Right forelimb (tissue), 1 donor: ENCODE measurements at places on chromosomes 6 and 20.
A peak's percentile ranks its signal among the peaks of the same experiment; 100 is the strongest.

- DNase-seq, result no peak
Measured at GRCh38 chr6:97469451-97469850, 186.4 kb upstream of the MMS22L start.

- no peak for DNase-seq
Measured at GRCh38 chr6:40369891-40370290, 217.3 kb downstream of the LRFN2 start.

DNA sequence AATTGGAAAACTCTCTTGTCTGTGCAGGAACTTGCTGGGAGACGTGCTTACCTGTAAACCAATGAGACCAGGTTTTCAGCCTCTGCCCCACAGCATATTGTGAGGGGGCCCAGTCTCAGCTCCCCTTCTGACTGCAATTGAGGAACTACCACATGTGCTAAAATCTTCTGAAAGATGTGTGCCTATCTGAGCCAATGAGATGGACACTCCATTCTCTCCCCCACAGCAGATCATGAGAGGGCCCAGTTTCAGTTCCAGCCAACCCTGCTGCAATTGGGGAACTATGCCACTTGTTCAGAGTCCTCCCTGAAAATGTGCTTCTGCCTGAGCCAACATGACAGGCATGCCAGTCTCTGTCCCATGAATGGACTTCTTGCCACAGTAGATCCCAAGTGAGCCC, 20.9 kb upstream of the PI3 start:
- DNase-seq, result no peak

DNA sequence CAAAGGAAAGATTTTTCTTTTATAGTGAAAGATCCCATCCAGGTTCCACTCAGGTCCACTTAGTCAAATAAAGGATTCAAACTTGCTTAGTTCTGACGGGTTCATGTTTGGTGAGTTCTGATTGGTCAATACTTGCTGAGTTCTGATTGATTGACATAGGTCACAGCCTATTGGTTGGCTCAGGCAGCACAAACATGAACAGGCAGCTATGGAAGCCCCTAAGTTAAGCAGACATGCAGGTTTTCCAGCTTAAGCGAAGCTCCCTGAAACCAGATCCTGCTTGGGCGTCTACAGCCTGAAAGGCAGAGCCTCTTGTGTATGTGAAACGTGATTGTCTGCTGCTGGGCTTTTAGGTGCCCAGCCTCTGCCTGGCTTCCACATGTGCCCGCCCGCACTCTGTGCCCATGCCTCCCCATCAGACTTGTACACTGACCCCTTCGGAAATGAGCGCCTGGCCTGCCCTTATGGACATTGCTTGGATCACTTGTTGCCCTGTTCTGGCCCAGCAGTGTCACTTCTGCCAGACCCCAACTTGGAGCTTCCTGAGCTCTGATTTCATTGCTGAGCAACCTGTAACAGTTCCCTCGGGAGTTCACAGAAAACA, 45.4 kb upstream of the ECI2 start:
- DNase-seq, result no peak

- no peak for DNase-seq
Measured at GRCh38 chr6:132060591-132060990, 109.4 kb upstream of the CCN2 start.

- no peak for DNase-seq
Measured at GRCh38 chr20:59158673-59159072, 4.9 kb upstream of the ZNF831 start.

GRCh38 chr6:91497770-91498169, 910.9 kb upstream of the MAP3K7 start:
- no peak for DNase-seq

- DNase-seq, result no peak
Measured at GRCh38 chr20:50724851-50725723, 6.3 kb upstream of the PARD6B start.

DNA sequence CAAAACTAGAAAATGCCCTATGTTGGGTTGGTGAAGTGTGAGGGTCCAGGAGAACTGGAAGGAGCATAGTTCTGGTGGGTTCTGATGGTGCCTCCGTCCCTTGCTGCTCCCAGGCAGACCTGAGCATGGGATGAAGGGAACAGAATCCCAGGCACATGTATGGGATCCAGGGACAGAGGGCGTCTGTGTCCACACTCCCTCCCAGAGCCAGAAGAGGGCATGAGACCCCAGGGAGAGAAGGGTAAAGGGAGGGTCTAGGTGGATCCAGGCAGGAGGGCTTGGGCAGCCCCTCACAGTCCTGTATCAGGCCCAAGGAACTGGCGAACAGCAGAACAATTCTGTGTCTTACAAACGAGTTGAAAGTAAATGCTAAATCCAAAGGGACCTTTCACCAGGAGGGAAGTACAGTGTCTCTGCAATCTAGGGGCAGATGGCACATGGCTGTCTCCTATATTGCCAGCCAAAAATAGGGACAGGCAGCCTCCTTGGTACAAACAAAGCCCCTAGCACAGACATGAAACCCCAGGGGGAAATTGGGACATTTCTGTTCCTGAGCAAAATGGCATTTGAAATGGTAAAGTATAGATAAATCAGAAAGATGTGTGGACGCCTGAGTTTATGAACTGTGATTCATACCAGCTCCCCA, 2.5 kb upstream of the BPIFA1 start:
- DNase-seq, result no peak

DNA sequence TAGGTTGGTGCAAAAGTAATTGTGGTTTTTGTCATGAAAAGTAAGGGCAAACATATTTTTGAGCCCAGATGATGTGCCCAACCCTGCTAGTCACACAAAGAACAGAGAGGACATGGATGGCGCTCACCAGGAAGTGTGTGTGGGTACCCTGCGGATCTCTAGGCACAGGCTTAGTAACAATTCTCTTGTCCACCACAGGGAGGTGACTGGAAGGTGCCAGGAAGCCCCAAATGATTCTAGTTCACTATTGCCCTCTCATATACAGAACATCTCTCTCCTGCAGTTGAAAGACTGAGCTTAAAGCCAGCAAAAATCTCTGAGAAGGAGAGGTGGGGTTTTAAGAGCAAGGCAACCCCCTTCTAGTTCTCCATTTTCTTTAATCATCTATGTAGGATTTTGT, 272.1 kb upstream of the TAB2 start:
- no peak for DNase-seq

DNA sequence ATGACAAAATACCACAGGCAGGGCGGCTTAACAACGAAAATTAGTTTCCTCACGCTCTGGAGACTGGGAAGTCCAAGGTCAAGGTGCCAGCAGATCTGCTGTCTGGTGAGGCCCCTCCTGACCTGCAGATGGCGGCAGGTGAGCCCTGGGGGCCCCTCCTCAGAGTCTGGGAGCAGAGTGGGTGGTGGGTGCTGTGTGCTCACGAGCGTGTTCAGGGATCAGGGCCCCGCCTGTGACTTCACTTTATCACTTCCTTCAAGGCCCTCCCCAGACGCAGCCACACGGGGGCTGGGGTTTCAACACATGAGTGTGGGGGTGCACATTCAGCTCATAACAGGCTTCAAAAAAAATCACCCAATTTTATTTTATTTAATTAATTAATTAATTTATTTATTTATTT, 39.3 kb downstream of the SLC2A4RG start:
- peak; percentile 34 for DNase-seq

- no peak for DNase-seq
Measured at GRCh38 chr6:148599967-148600426, 146.8 kb upstream of the UST start.

GRCh38 chr20:24984961-24985640, 7.5 kb downstream of the APMAP start:
- DNase-seq, result no peak

DNA sequence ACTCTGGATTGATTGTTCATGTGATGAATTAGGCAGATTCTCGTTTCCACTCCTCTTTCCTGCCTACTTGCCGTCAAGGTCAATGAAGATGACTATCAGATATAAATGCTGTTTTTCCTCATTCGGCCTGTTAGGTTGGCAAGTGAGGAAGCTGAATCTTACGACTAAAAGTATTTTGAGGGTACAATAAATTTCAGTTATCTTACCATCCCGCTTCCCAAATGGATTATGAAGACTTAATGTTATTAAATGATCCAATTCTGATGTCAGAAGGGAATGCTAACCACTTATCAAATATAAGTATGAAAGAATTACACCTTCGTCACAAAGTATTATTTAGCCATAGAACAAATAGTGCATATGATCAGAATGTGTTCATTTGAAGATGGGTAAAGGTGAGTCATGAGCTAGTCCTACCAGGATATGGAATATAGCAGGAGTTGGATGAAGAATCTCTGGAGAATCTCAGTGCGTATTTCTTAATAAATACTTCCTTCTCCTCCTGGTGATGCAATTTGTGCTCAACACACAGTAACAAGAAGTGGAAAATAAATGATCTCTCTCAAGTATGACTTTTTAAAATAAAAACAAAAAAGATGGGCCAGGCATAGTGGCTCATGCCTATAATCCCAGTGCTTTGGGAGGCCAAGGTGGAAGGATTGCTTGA, 4.6 kb downstream of the GPLD1 start:
- no peak for DNase-seq

GRCh38 chr6:100846276-100846675, 34.9 kb downstream of the ASCC3 start:
- no peak for DNase-seq

GRCh38 chr6:55069132-55069781, 105.1 kb upstream of the HCRTR2 start:
- DNase-seq, result no peak

DNA sequence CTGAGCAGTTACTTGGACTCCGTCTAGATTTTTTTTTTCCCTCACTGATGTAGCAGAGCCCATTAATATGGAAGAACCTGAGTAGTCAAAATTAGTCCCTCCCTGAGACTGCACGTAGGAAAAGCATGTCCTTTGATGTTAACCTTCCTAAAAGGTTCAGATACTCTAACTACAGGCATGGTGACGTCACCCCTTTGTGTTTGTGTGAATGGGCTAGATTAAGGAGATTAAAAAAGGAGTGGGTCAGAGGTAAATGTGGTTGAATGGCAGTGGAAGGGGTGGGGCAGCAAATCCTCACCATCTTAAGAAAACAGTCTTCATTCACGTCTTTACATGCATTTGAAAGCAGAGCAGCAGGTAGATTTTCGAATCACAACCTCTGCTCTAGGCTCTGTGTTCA, 521.1 kb downstream of the TFAP2B start:
- no peak for DNase-seq

GRCh38 chr6:85044361-85044760, 280.0 kb upstream of the TBX18 start:
- no peak for DNase-seq

- DNase-seq, result peak; percentile 60
Measured at GRCh38 chr6:16345449-16346330, 107.3 kb downstream of the GMPR start.

DNA sequence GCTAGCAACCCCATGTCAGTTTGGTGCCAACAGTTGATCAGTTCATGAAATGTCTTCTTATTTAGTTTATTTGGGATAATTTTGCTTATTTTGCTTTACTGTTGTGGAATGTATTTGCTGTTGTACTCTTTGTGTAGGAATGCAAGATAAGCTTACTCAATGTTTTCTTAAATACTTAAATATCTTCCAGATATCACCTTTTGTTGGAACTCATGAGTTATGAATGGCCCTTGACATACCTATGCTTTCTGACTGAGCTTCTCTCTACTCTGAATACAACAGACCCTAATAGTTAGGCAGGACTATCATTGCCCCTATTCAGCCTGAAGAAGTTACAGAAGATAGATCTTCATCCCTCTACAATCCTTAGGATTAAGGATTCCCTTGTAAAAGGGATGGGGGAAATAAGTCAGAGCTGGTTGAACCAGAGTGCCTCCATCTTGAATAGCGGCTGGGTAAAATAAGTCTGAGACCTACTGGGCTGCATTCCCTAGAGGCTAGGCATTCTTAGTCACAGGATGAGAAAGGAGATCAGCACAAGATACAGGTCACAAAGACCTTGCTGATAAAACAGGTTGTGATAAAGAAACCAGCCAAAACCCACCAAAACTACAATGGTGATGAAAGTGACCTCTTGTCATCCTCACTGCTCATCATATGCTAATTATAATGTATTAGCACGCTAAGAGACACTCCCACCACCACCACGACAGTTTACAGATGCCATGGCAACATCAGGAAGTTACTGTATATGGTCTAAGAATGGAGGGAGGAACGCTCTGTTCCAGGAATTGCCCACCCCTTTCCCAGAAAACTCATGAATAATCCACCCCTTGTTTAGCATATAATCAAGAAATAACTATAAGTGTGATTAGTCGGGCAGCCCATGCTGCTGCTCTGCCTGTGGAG, 196.9 kb downstream of the AKAP7 start:
- no peak for DNase-seq

- DNase-seq, result no peak
Measured at GRCh38 chr6:39561536-39562266, 163.5 kb downstream of the KIF6 start.

DNA sequence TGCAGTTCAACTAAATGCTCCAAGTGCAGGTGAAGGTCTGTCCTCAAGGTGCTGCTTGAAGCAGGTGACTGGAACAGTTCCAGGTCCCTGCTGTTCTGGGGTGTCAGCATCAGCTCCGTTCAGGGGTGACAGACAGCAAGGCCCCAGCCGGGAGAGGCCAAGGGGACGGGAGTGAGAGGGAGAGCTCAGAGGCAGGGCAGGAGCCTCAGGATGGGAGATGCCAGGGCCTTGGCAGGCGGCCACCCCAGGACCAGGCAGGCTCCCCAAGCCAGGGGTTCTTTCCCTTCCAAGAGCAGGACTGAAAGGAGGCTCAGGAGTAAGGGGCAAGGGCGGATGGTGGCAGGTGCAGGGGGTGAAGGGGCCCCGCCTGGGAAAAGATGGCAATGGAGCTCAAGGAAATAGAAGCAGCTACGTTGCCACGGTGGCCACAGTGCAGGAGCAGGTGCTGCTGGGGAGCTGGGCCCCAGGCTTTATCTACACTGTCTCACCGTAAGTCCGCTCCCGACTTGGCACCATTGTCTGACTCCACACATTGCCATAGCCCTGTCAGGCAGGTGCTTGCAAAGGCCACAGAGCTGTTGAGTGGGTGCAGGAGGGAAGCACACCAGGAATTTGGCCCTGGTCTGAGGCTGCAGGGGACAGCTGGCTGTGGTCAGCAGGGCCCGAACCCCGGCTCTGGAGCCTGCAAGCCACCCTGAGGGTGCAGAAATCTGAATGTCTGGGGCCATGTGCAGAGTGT, 43.1 kb downstream of the ERMARD start:
- DNase-seq, result no peak

GRCh38 chr6:90472716-90473115, 114.2 kb downstream of the MAP3K7 start:
- no peak for DNase-seq

DNA sequence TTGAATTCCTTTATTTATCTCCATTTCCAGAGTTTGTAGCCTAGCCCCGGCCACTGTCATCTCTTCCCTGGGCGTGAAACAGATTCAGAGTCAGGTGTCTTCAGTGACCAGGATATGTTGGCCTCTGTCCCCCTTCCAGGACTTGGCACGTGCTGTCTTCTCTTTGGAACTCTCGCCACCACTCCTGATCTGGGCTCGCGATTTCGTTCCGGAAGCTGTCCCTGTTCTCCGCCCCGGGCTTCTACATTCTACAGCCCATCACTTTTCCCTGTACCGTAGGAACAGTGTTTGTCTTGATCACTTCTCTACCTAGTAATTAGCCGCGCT, 739 bp downstream of the GSS start:
- DNase-seq, result no peak
